ENCODE measurements at places on chromosomes 2 and 18.

- DNase-seq = no peak
Measured at GRCh38 chr2:86750240-86750839, 30.2 kb downstream of the RMND5A start.

DNA sequence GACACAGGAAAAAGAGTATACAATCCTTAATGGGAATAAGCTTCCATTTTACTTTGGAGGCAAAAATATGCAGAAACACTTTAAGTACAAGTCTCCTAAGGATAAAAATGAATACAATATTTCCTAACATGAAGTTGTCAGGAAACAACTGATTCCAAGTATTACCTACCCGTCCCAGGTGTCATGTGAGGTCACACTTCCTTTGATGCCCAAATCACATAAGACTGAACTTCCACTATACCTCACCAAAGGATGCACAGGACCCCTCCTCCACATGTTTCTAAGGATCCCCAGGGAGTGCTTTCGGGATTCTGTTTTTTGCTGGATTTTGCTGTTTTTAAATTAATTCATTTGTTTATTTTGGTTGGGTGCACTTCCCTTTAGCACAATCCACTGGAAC lies 438.5 kb upstream of the TCF4 start:
- DNase-seq = no peak

GRCh38 chr2:189900726-189901125 lies 116.5 kb downstream of the PMS1 start:
- DNase-seq = no peak

GRCh38 chr2:237907144-237907543 lies 47.7 kb downstream of the RAMP1 start:
- DNase-seq = no peak

GRCh38 chr18:59743566-59743965 lies 46.3 kb upstream of the CCBE1 start:
- no peak for DNase-seq

GRCh38 chr2:120429586-120430500 lies 83.9 kb downstream of the INHBB start:
- no peak for DNase-seq

All from pancreas (tissue), 10 donors.